ENCODE measurements at places on chromosomes 2 and 18.

DNA sequence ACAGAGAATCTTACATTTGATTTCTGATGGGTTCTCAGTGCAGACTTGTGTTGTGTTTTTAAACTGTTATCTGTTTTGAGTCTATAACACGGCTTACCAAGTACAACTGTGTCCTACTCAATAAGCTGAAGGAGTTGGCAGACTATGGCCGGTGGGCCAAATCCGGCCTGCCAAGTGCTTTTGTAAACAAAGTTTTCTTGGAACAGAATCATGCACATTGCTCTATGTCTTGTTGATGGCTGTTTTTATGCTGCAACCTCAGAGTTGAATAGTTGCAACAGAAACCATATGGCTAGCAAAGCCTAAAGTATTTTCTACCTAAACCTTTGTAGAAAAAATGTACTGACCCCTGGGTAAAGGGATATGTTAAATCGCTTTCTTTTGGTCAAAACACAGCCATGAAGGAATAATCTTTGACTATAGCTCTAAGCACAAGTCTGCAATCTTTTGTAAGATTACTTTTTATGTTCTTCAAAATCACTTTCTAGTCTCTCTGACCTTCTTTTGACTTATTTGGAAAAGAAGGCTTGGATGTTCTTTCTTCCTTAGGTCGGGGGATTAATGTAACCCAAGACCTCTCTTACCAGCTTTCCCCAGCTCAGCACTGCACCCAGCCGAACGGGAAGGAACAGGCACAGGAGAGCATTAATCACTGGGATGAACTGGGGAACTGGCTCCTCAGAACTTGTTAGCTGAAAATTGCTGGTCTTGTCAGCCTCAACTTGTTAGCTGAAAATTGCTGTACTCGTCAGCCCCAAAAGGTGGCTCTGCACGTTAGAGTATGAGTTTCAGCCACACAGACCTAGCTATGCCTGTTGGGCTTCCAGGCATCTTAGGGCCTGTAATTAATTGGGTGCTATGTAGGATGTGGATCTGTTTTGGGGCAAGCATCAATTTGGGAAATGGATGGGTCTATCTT, 75.4 kb downstream of the CD8B2 start:
- DNase-seq = no peak

DNA sequence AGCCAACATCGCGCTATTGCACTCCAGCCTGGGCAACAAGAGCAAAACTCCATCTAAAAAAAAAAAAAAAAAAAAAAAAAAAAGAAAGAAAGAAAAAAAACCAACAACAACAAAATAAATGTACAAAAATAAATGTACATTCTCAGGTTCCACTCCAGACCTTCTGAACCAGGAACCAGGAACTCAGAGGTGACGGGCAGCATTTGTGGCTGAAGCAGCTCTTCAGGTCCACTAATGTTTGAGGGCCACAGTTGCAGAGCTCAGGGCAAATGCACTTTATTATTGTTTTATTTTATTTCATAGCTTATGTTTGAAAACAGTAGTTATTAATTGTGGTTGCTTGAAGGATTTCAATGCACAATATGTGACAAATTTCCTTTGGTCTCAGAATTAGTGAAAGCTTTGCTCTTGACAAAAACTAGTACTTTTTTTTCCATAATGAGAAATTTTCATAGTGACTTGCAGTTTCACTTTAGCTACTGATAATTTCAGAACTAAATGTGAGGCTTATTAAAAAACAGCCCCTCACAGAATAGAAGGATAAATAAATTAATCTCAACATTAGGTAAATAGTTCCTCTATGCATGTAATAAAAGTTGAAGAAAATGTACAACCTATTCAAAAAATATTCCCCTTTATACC, 378.4 kb upstream of the SPHKAP start:
- DNase-seq = no peak

DNA sequence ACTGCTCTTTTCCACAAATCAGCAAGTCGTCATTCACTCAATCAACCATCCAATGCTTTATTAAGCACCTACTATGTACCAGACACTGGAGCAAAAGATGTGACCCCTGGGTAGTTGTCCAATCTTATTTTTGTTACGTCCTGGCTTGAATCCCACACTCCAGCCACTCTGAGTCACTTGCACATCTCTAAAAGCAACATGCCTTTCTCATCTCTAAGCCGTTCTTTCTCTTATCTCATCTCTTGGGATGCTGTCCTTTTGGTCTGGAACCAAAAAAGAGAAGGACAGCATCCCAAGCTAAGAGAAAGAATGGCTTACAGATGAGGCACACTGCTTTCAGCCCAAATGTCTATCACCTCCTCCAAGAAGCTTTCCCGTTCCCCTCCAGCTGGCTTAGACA, 58.8 kb downstream of the RNF152 start:
- DNase-seq = no peak

DNA sequence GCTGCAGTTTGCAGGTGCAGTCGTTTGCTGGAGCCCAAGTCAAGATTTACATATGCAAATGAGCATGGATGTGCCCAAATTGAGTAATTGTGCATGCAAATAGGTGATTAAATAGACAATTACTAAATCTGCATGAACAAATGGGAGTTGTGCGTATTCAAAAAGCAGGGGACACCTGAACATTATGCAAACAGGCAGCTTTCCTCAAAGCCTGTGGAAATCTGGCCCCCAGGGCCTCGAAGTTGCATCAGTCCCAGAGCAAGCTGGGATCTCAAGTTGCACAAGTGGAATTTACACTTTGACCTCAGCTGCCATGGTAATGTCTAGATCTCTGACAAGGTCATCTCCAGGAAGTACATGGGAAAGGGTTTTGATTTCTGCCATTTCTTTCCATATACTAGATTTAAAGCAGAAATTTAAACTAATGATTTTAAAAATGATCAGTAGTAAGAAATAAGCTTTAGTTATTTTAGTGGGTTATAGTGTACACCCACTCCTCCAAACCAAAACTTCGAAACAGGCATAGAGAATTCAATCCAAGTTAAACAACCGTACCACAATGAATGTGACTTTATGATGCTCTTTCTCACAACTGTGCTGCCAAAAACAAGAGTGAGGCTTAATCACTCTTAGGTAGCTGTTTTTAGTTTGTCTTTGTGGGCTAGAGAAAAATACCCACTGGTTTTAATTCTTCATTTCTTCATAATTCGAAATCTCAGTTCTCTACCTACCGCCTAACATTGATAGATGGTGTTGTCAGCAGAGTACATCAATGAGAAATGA, 110.7 kb downstream of the RND3 start:
- DNase-seq = no peak

GRCh38 chr2:235856151-235856854, 311.9 kb downstream of the GBX2 start:
- DNase-seq = no peak

GRCh38 chr2:231134910-231135655, 10.2 kb upstream of the HTR2B start:
- no peak for DNase-seq

DNA sequence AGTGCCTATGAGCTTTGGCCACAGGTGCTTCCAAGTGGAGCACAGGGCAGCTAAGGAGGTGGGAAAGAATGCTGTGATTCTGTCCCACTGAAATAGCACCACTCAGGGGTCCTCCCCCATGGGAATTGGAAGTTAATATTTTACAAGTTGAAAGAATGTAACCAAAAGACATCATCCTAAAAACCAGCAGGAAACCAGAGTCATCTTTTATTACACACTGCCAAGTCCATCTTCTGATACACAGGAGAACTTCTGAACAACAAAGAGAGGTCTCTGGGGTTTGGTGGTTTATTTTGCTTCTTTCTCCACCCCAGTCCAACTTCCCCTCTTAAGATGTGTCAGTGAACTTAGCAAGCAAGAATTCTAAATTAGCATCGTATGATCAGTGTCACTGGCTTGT, 47.7 kb downstream of the COLEC12 start:
- no peak for DNase-seq

DNA sequence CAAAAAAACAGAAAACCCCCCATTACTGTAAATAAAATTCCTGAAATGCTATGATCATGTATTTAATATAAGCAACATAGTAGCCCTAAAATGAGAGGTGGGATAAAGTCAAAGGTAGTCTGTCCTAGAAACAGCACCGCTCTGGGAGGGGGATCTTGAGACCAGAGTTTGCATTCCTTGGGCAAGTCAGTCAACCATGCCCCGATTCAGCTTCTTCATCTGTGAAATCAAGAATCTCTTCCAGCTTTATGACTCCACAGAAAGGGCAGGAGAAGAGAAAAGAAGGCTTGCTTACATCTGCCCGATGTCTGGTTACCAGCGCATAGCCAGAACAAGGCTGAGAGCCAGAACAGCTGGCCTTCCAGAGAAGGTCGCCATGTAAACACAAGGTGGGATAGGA, 2.1 kb upstream of the FBLN7 start:
- DNase-seq = no peak

- no peak for DNase-seq
These were observed 23.2 kb upstream of the SATB2 start for GRCh38 chr2:199480966-199481365.

- no peak for DNase-seq
These were observed 144.5 kb downstream of the RAD51AP2 start for GRCh38 chr2:17373741-17374140.

- no peak for DNase-seq
These were observed 384.5 kb downstream of the MTX2 start for GRCh38 chr2:176653479-176654443.

DNA sequence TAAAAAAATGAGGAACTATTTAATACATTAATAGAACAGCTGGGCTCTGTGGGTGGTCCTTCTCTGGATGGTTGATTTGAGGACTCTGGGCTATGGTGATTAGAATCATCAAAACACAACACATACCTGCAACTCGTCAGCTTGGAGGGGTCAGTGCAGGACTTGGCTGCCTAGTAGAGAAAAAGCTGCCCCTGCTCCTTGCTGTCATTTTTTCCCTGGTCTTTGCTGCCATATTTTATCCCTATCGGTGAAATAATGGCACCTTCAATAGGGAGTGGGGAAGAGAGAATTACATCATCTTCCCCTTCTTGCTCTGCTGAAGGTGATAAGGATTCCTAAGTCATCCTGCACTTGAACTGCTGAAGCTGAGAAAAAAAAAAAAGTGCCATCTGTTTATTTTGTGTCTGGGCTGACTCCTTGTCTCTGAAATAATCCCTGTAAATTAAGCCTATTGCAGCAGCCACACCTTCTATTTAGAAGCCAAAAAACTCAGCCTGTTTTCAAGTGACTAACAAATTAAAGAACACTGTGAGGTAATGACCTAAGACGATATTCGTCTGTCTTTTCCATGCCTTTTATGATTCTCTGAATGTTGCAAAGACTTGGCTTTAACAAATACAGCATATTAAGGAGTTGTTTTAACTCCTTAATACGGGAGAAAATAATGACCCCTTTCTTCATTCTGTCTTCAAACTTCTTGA, 89.3 kb downstream of the ACVR1 start:
- no peak for DNase-seq

DNA sequence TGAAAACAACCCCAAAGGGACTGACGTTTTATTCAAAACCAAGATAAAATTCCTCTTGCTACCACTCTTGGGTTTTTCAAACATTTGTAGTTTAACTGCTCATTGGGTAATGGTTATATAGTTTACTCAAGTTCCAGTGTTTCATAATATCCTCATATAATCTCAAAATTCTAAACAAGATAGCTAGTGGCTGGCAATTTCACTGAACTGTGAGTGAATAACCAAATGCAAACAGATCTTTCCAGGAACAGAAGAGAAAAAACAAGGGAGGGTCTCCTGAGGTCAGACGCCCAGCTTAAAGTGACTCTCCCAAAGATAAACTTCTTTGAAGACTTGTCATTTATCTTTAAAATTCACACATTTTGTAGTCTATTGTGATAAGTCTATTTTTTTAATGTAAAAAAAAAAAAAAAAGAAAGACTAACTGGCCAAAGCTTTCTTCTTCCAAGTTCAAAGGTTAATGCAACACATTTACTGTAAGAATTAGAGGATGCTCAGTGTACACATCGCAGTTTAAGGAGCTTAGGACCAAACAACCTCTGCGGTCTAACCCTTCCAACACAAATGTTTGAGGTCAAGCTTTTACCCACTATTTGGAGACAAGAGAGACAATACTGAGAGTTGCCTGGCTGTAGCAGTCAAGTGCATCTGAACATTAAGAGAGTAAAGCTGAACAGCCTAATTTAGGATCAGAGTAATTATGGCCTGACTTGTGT, 26.6 kb downstream of the LPIN2 start:
- no peak for DNase-seq

DNA sequence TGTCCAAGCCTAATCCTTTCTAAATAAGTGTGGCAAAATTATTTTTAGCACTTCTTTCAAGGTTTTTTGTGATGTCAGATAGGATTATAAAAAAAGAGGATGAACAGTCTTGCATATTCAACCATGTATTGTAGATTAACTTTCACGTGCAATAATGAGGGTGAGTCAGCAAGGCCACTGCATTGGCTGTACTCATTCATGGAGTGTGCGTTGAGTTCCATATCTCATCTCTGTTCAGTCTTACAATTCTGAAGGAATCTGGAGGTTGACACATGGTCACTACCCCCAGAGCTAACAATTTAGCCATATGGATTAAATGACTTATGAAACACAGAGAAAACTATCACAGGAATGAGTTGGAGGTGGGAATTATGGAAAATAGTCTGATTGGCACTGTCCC, 810.5 kb downstream of the SLC4A3 start:
- no peak for DNase-seq

GRCh38 chr18:12518326-12518725, 110.6 kb downstream of the PRELID3A start:
- DNase-seq = no peak

DNA sequence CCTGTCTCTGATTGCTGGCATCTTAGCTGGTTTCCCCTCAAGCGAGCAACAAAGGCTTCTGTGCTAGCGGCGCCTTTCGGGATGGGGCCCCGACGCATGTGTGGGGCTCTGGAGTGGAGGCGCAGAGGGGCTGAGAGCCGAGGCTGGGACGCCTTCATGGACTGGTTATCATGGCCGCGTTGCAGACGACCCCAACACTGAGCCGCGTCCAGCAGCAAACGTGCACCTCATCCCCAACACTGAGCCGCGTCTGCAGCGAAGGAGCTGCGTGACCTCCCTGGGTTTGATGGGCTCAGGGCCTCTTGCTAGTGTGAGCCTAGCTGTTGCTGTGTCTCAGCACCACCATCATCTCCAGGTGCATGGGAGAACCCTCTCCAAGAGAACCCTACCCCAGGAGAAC, 123.7 kb upstream of the CTDP1 start:
- no peak for DNase-seq

DNA sequence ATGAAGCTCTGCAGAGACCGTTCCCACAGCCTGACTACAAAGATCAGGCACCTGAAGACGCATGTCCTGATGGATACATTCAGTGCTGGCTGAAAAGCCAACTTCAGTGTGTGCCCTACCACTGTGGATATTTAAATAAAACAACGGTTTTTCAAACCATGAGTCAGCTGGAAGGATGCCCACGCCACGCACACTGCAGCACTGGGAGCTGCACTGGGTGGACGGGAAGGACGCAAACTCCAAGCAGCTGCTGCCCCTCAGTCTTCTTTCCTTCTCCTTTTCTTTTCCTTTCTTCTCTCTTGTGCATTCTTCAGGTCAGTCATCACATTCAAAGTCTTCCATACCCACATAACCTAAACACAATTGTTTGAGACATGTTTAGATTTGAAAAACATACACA, 7.9 kb downstream of the TMEM18 start:
- DNase-seq = no peak

Measured in esophagus squamous epithelium (tissue), 5 donors.